ENCODE measurements at places on chromosomes 6 and 20. TPM values are rescaled to one million over a fixed set of nuclear protein-coding genes. Genes with fewer than 3 reads are reported as not detected.

- DNase-seq = no peak
Observed at GRCh38 chr20:6848041-6848440, 80.6 kb downstream of the BMP2 start.

TMC2 gene
- not detected for total RNA-seq

BTN1A1 gene
- 0.16 TPM for total RNA-seq

DNA sequence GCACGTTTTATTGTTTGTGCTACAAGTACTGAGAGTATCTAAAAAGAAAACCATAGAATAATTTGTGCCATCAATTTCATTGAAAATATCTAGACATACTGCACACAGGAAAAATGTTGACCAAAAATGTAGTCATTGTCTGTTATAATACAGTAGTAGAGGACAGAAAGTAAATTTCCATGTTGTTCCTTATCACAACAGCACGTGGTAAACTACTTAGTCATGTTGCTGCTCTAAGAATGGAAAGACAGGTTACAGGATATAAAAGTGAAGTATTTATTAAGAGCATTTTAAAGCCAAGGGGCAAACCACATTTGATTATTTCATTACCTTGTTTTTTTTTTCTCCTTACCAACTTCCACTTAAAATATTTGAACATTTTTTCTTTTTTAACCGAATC, 89.0 kb upstream of the CEP85L start:
- no peak for DNase-seq

DNA sequence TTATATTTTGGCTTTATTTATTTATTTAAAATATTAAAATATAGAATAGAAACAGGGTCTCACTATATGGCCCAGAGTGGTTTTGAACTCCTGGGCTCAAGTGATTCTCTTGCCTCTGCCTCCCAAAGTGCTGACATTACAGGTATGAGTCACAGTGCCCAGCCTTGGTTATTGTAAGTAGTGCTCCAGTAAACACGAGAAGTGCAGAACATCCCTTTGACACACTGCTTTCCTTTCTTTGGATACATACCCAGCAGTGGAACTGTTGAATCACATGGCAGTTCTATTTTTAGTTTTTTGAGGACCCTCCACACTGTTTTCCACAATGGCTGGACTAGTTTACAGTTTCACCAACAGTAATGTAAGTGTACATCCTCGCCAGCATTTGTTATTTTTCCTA, 203.9 kb downstream of the PHF3 start:
- no peak for DNase-seq

DNA sequence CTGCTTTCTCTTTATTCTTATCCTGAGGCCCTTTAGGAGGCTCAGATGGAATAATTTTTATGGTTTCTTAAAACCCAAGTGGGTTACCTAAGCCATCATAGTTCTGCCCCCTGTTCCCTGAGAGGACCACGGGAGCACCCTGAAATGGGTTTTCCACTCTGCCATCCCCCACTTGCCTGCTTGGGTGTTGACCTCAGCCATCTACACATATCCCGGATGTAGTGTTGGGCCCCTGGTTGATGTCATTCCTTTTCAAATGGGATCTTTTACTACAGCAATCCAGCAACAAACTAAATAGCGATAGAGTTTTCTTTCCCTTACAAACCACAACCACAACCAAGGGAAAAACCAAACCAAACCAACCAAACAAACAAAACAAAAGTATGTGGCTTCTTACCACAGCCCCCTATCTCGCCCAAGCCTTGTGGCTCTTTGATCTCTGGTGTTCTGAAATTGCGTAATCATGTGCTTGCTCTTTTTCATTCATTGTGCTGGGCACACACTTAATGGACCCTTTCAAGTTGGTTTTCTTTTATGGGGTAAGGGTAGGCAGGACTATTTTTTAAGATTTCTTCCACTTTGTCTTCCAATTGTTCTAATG, 154.9 kb downstream of the ESR1 start:
- peak; percentile 21 for DNase-seq

DNA sequence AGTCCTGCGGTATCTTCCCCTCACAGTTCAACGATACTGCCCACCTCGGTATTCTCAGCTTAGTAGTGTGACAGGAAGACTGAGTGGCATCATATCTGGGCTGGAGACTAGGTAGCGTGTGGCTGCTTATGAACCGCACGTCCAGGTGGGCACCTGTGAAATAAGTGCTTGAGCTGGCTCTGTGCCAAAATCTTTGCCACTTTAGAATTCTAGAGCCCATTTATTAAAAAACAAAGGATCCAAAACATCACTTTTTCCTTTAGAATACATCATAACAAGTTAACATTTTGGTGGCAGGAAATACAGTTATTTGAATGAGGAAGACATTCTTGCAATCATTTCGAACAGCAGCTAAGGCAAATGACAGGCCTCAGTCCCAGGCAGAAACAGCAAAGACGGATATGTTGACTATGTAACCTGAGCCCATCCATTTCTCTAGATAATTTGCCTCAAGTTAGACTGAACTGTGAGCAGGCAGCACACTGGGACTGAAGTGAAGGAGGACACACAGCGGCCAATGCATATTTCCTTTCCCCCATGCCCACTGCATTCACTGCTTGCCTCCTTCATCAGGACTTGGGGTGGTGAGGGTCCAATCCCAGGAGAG, 136.6 kb downstream of the GMDS start:
- DNase-seq = no peak

PHACTR3 gene
- not detected for total RNA-seq

DNA sequence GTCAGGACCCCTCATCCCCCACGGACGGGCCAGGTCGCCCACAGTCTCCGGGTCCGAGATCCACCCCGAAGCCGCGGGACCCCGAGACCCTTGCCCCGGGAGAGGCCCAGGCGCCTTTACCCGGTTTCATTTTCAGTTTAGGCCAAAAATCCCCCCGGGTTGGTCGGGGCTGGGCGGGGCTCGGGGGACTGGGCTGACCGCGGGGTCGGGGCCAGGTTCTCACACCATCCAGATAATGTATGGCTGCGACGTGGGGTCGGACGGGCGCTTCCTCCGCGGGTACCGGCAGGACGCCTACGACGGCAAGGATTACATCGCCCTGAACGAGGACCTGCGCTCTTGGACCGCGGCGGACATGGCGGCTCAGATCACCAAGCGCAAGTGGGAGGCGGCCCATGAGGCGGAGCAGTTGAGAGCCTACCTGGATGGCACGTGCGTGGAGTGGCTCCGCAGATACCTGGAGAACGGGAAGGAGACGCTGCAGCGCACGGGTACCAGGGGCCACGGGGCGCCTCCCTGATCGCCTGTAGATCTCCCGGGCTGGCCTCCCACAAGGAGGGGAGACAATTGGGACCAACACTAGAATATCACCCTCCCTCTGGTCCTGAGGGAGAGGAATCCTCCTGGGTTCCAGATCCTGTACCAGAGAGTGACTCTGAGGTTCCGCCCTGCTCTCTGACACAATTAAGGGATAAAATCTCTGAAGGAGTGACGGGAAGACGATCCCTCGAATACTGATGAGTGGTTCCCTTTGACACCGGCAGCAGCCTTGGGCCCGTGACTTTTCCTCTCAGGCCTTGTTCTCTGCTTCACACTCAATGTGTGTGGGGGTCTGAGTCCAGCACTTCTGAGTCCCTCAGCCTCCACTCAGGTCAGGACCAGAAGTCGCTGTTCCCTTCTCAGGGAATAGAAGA, 978 bp downstream of the HLA-A start:
- peak; percentile 47 for DNase-seq

DNA sequence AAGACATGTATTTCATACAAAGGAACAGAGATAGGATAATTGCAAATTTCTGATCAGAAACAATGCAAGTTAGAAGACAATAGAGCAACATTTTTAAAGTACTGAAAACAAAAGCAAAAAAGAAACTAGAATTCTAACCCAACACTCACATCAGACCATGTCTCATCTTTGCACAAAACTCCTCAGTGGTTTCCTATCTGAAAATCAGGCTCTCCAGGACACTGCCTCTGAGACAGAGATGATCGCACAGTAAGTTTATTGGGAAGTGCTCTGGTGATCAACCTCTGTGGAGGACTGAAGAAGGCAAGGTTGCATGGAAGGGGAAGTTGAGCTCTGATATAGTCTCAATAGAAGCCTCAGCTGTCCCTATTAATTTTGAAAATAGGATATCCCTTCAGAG, 2.3 kb upstream of the TTBK1 start:
- DNase-seq = no peak

GRCh38 chr6:30060606-30061091, 416 bp upstream of the POLR1H start:
- DNase-seq = peak; percentile 28

PNLDC1 gene
- 0.31 TPM for total RNA-seq

COX4I2 gene
- total RNA-seq = not detected

TRIM39 gene
- total RNA-seq = 26.2 TPM
